ENCODE measurements at places on chromosomes 2 and 18. TPM values are rescaled to one million over a fixed set of nuclear protein-coding genes. Genes with fewer than 3 reads are reported as not detected.

DNA sequence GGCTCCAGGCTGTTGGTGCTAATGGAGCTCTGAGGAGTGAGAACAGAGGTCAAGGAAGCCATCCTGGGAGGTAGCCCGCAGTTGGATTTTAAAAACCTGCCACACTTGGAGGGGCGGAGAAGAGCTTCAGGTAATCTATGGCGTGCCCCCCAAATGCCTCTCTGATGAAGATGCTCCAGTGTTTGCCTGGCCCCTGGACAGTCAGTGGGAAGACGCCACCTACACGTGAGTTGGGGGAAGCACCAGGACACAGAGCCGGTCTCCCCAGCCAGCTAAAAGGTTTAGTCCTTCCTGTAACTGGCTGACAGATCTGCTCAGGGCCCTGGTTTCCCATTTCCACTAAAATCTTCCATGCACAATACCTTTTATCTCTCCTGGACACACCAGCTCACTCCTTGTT, 225.0 kb downstream of the TTC32 start:
- DNase-seq, result no peak

- DNase-seq, result no peak
Observed at GRCh38 chr2:200170221-200170620, 136.3 kb upstream of the SPATS2L start.

GRCh38 chr2:232104076-232104646, 142.6 kb downstream of the DIS3L2 start:
- DNase-seq, result no peak

DNA sequence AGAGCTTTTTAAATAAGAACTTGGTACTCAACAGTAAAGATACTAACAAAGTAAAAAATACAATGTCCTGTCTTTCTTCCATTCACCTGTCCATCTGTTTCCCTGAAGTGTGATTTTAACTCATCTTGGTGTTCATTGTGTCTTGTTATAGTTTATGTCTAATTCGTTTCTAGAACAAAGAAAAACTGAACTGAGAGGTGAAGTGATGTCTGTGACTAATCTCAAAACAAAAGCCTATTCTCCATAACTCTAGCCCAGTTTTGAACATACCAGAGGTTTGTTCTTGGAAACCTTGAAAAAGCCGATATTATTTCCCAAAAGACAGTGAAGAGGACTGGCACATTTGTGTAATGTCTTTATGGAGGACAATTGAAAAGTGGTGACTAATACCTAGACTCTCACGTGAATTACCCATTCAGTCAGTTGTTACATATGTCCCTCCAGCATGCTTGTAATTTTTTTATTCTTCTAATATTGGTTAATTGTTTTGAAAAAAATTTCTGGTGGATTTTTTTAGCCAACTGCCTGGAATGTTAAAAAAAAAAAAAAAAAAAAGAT, 725.8 kb downstream of the SATB2 start:
- DNase-seq, result peak; percentile 15

- no peak for DNase-seq
Observed at GRCh38 chr18:73896685-73897084, 250.9 kb downstream of the FBXO15 start.

- DNase-seq, result no peak
Observed at GRCh38 chr18:22052405-22053105, 116.8 kb upstream of the GATA6 start.

The FEV gene
- not detected for total RNA-seq

The LYPD6B gene
- total RNA-seq, result 5.4 TPM

The LCT gene
- total RNA-seq, result not detected

The MC2R gene
- not detected for total RNA-seq

The MYO5B gene
- 16.2 TPM for total RNA-seq
